Endothelial cell of coronary artery (primary cell): ENCODE measurements at places on chromosomes 11 and 22. TPM values are rescaled to one million over a fixed set of nuclear protein-coding genes. Genes with fewer than 3 reads are reported as not detected.

The C11orf65 gene
- total RNA-seq: 0.09 and 0.38 TPM in 2 replicates

The GRAP2 gene
- total RNA-seq: under 0.01 and 0.45 TPM in 2 replicates

The FGF4 gene
- not detected in 2 replicates for total RNA-seq

The PATL1 gene
- 3.7 and 6.2 TPM in 2 replicates for total RNA-seq

The ESAM gene
- 70.7 and 78.8 TPM in 2 replicates for total RNA-seq

The APOL5 gene
- not detected in 2 replicates for total RNA-seq

The OR8A1 gene
- total RNA-seq: not detected in 2 replicates

The OR51I1 gene
- not detected in 2 replicates for total RNA-seq

The BATF2 gene
- total RNA-seq: 0.36 and 0.75 TPM in 2 replicates

The PAX6 gene
- 0.18 TPM in 1 of 2 replicates, not detected in the other for total RNA-seq

The ANKRD13D gene
- 29.1 and 54.3 TPM in 2 replicates for total RNA-seq

The OR52W1 gene
- not detected in 2 replicates for total RNA-seq

The RCOR2 gene
- total RNA-seq: 0.36 and 0.47 TPM in 2 replicates

The ZP1 gene
- total RNA-seq: not detected in 2 replicates

The C11orf91 gene
- total RNA-seq: 0.38 and 0.54 TPM in 2 replicates

The OR5B21 gene
- not detected in 2 replicates for total RNA-seq

The MYOD1 gene
- not detected in 2 replicates for total RNA-seq

The OR51B5 gene
- total RNA-seq: not detected in 2 replicates

The GRIA4 gene
- not detected in 2 replicates for total RNA-seq

The TSGA10IP gene
- total RNA-seq: under 0.01 TPM in 1 of 2 replicates, not detected in the other

The DRG1 gene
- total RNA-seq: 81.1 and 94.6 TPM in 2 replicates
